Ascending aorta (tissue), 2 donors: ENCODE measurements at places on chromosomes 12 and 14. TPM values are rescaled to one million over a fixed set of nuclear protein-coding genes. Genes with fewer than 3 reads are reported as not detected.

Gene MYBPC1
- not detected for total RNA-seq

Gene BBS10
- total RNA-seq: 3.8 TPM

Gene PPM1H
- 0.85 TPM for total RNA-seq

Gene POTEM
- not detected for total RNA-seq

Gene TSPAN19
- total RNA-seq: not detected

Gene SIRT4
- total RNA-seq: not detected

Gene RNASE3
- not detected for total RNA-seq

Gene RPGRIP1
- total RNA-seq: not detected

Gene ADGRD1
- 46.9 TPM for total RNA-seq

Gene FGF6
- not detected for total RNA-seq

- peaks cover 25% of the 10 kb centered on the region for H3K36me3 ChIP-seq
- H3K4me1 ChIP-seq: no peaks in the 10 kb centered on the region
- no peaks in the 10 kb centered on the region for H3K27me3 ChIP-seq
Observed at GRCh38 chr14:23481362-23481970, 12.0 kb downstream of the NGDN start.

DNA sequence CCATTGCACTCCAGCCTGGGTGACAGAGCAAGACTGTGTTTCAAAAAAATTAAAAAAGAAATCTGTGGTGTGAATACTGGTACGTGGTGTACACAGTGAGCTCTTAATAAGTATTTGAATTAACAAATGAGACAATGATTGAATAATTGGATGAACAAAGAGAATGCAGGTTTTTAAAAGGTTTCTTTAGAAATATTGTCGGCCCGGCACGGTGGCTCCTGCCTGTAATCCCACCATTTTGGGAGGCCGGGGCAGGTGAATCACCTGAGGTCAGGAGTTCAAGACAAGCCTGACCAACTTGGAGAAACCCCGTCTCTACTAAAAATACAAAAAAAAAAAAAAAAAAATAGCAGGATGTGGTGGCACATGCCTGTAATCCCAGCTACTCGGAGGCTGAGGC is 6.6 kb downstream of the HIF1A start:
- DNase-seq: no peak
- H3K4me3 ChIP-seq: no peak overlapping the region
- no peaks in the 10 kb centered on the region for H3K27me3 ChIP-seq
- no peaks in the 10 kb centered on the region for H3K36me3 ChIP-seq
- no peak overlapping the region for H3K27ac ChIP-seq
- peaks cover 3% of the 10 kb centered on the region for H3K4me1 ChIP-seq

DNA sequence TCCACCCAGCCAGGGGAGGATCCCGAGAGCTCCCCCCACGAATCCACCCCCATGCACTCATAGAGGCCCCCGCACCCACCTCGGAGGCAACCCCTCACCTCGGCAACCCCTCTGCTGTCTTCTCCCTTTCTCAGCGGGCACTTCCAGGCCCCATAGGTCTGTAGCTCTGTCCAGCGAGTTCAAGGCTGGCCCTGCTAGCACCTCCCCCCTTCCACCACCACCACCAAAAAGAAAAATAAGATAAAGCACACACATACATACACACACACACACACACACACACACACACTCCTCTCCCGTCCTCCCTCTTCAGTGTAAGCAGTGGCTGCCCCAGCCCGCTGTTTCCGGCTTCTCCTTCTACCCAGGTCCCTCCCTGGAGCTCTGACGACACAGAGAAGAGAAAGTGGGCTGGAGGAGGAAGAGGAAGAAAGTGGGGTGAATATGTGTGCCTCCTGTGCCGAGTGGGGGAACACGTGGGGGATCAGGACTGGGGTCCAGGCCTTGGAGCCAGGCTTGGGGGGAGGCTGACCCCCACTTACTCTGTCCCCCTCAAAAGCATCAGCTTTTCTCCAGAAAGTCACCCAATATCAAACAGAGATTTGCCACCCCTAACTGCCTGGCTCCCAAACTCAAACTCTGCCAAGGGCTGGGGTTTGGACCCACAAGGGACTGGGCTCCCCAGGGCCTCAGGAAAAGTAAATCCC is at the start of gene STAT6:
Gene STAT6 (minus strand): TSS at position 332 of the 704 bp plus-strand sequence. CDS start 3,084 bp downstream, outside the sequence.
- peak within 1 kb of the TSS; percentile 90 for H3K4me3 ChIP-seq
- H3K27ac ChIP-seq: peak within 1 kb of the TSS; percentile 96
- no peaks in the 10 kb centered on the region for H3K27me3 ChIP-seq
- peaks cover 17% of the 10 kb centered on the region for H3K4me1 ChIP-seq
- DNase-seq: peak; percentile 92
- peaks cover 21% of the 10 kb centered on the region for H3K36me3 ChIP-seq

- H3K27me3 ChIP-seq: no peaks in the 10 kb centered on the region
- H3K27ac ChIP-seq: no peak overlapping the region
- DNase-seq: no peak
- H3K4me3 ChIP-seq: no peak overlapping the region
- H3K4me1 ChIP-seq: peaks cover 40% of the 10 kb centered on the region
Observed at GRCh38 chr12:122986258-122986871, 5.9 kb downstream of the ARL6IP4 start.

GRCh38 chr12:21301-22189 is 45.0 kb upstream of the IQSEC3 start:
- no peaks in the 10 kb centered on the region for H3K4me1 ChIP-seq
- H3K4me3 ChIP-seq: no peak overlapping the region
- H3K27ac ChIP-seq: no peak overlapping the region
- H3K36me3 ChIP-seq: peaks cover 26% of the 10 kb centered on the region
- DNase-seq: no peak

DNA sequence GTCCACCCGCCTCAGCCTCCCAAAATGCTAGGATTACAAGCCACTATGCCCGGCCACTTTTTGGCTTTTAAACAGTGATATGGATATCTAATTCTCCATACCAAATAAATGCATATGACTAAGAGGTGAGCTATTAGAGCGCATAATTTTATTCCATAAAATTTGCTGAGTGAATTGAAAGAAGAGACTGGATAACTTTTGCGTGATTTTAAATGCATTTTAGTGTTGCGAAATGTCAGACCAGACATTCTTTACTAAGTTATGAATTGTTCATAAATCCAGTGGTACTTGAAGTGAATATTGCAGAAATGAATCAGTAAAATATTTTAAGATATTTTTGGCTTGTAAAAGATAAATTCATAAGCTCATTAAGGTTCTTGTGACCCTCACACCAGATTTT is 50.9 kb upstream of the DIP2B start:
- no peak overlapping the region for H3K4me3 ChIP-seq
- H3K27me3 ChIP-seq: no peaks in the 10 kb centered on the region
- H3K4me1 ChIP-seq: no peaks in the 10 kb centered on the region
- H3K36me3 ChIP-seq: peaks cover 23% of the 10 kb centered on the region
- no peak overlapping the region for H3K27ac ChIP-seq
- no peak for DNase-seq

DNA sequence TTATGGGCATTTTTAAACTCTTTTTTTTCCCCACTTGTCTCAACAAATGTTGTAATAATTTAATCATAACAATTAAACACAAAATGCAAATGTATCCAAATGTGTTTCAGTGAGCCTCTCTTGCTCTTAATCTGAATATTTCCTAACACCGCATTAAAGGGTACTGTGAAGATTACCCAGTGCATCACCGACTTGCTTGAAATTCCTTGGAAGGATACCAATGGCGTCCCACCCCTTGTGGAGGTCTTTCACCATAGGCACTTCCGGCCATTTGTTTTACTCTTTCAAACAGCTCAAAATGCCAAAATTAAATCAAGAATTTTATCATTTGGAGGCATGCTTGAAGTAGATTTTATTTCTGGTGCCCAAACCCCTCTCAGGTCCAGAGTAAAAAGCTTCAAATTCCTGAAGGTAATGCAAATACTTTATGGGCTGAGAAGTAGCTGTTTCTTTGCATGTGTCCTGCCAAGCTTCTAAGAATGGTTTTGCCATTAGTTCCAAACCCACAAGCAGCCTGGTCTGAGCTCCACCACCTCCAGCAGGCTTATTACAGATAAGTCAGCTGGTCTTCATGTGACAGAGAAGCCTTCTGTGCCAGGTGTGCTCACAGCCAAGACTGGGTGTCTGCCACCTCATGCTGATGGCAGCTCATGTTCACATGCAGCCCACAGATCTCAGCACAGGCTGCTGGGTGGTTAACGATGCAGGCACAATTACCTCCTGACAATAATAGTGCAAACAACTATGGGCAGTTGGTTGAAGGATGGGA is 16.4 kb upstream of the NUDT4 start:
- no peaks in the 10 kb centered on the region for H3K27me3 ChIP-seq
- peaks cover 2% of the 10 kb centered on the region for H3K4me1 ChIP-seq
- peak overlapping the region; percentile 67 for H3K27ac ChIP-seq
- DNase-seq: peak; percentile 44

GRCh38 chr12:125983784-125984500 is 918.7 kb downstream of the AACS start:
- no peaks in the 10 kb centered on the region for H3K4me1 ChIP-seq
- no peaks in the 10 kb centered on the region for H3K36me3 ChIP-seq
- no peak overlapping the region for H3K27ac ChIP-seq
- peak overlapping the region; percentile 62 for H3K4me3 ChIP-seq
- no peaks in the 10 kb centered on the region for H3K27me3 ChIP-seq
- no peak for DNase-seq

DNA sequence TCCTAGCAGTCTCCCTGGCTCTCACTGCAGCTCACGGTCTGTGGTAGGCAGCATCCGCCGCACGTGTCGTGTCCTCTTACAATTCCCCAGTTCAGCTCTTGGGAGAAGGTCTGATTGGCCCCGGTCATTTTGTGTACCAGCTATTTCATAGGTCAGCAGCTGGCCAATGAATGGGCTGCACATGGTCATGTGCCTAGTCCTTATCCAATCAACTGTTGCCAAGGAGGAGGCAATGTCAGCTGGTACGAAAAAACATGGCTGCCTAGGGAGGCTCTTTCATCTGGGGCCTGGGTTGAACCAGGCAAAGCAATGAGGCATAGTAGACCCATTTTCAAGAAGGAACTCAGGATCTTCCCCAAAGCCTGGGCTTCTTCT is 46.1 kb downstream of the RNFT2 start:
- H3K27me3 ChIP-seq: no peaks in the 10 kb centered on the region
- no peak overlapping the region for H3K27ac ChIP-seq
- H3K36me3 ChIP-seq: peaks cover 5% of the 10 kb centered on the region
- no peak overlapping the region for H3K4me3 ChIP-seq
- DNase-seq: no peak
- no peaks in the 10 kb centered on the region for H3K4me1 ChIP-seq

DNA sequence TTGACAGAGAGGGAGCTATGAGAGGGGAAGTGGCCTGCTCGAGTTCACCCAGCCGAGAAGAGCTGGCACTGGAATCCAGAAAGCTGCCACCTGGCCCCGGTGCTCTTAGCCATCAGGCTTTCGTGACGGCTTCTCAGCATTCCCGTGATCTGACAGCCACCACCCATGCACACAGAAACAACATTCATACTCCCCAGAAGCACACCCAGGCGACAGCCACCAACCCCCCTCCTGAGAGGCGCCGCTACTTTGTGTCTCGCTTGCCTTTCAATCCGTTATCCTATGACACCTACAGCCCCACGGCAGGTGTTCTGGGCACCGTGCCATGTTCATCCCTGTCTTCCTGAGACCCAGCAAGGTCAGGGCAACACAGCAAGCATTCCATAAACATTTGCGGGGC is 31.4 kb downstream of the PSMC1 start:
- no peak overlapping the region for H3K27ac ChIP-seq
- H3K4me1 ChIP-seq: no peaks in the 10 kb centered on the region
- H3K4me3 ChIP-seq: no peak overlapping the region
- no peaks in the 10 kb centered on the region for H3K27me3 ChIP-seq
- peaks cover 73% of the 10 kb centered on the region for H3K36me3 ChIP-seq
- DNase-seq: no peak

DNA sequence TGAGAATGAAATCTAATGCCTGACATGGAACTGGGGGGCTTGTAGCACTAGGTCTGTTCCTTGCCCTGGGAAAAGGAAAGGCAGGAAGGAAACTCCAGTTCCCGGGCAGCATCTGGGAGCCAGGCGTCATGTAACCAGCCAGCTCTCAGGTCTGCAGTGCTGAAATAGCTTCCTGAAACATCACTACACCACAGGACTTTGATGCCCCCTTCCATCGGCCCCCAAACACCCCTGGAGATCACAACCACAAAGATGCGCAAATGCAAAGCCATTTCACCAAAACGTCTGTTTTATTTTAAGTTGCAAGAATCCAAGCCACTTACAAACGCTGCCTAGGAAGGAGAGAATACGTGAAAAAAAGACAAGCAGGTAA is 40.9 kb downstream of the KCTD10 start:
- H3K27ac ChIP-seq: no peak overlapping the region
- no peak for DNase-seq
- H3K36me3 ChIP-seq: no peaks in the 10 kb centered on the region
- no peaks in the 10 kb centered on the region for H3K27me3 ChIP-seq
- no peaks in the 10 kb centered on the region for H3K4me1 ChIP-seq
- no peak overlapping the region for H3K4me3 ChIP-seq

DNA sequence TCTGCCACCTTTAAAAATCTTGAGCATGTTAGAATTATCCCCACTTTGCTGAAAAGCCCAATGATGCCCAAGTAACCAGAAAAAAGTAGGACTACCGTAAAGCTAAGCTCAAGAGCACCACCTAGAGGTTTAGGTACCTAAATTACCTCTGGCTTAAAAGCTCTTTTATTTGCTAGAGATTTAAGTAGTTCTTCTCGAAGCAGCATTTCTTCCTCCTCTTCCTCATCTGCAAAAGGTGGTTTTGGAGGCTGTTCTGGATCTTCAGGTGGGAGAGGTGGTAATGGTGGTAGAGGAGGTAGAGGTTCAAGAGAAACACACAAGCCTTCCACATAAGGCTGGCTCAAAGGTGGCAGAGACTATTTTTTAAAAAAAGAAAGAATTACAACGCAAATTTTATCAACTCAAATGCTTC is 26.9 kb downstream of the ZFC3H1 start:
- H3K4me3 ChIP-seq: no peak overlapping the region
- no peaks in the 10 kb centered on the region for H3K4me1 ChIP-seq
- no peaks in the 10 kb centered on the region for H3K27me3 ChIP-seq
- no peak overlapping the region for H3K27ac ChIP-seq
- no peak for DNase-seq

GRCh38 chr12:111775205-111776193 is 8.8 kb downstream of the ALDH2 start:
- H3K4me3 ChIP-seq: peak overlapping the region; percentile 54
- H3K27me3 ChIP-seq: no peaks in the 10 kb centered on the region
- peak; percentile 63 for DNase-seq
- peaks cover 40% of the 10 kb centered on the region for H3K4me1 ChIP-seq

- H3K27ac ChIP-seq: peak overlapping the region; percentile 95
- H3K27me3 ChIP-seq: no peaks in the 10 kb centered on the region
- DNase-seq: no peak
- H3K4me1 ChIP-seq: peaks cover 23% of the 10 kb centered on the region
- H3K36me3 ChIP-seq: peaks cover 11% of the 10 kb centered on the region
Observed at GRCh38 chr12:82359115-82359478, 768 bp downstream of the METTL25 start.
